ENCODE measurements at places on chromosomes 6 and 20.
A peak's percentile ranks its signal among the peaks of the same experiment; 100 is the strongest.

- peak; percentile 6 for DNase-seq
Measured at GRCh38 chr6:31402324-31403282, 792 bp upstream of the MICA start.

DNA sequence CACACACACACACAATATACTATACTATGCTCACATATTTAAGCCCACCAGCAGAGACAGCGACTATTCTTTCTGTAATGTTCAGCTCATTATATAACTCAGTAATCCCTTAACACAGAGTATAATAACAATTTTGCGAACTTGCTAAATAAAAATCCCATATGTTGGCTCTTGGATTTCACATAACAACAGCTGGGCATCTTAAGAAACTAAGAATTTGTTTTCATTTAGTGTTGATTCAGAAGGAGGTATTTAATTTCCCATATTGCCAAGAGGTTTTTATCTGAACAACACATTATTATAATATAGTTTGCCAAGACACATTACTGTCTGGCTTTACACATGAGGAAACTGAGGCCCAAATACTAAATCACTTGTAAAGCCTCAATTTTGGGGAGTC, 7.4 kb downstream of the ECT2L start:
- DNase-seq, result no peak

GRCh38 chr6:515267-515666, 123.7 kb downstream of the IRF4 start:
- DNase-seq, result no peak

DNA sequence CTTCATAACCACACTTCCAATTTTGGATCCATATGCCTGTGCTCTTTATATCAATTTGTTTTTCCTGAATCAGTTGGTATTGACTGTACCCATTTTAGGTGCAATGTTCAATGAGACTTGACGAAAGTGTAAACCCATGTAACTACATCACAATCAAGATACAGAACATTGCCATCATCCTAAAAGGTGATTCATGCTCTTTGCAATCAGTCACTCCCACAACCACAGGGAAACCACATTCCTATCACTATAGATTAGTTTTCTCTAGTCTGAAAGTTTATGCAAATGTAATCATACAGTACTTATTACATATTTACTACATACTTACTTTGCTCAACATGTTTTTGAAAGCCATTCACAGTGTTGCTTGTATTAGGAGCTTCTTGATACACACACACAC, 167.4 kb downstream of the ADGRG6 start:
- no peak for DNase-seq

GRCh38 chr6:11714116-11714797, 64.3 kb downstream of the ADTRP start:
- DNase-seq, result no peak

DNA sequence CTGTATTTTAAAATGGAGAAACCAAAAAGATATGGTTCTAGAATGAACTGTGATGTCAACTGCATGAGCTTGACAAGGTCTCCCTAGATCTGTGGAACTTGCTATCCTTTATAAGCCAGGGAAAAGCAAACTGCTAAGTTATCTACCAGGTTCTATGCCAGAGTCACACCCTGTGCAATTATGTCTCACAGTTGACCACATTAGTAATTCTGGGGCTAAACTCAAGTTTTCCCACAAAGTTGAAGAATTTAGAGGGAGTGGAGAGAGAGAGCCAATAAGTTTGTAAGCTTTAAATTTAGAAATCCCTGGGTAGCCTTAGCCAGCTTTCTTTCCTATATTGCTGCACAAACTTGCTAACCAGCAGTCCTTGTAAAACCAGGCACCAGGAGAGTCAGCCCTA, 407.0 kb upstream of the SASH1 start:
- no peak for DNase-seq

DNA sequence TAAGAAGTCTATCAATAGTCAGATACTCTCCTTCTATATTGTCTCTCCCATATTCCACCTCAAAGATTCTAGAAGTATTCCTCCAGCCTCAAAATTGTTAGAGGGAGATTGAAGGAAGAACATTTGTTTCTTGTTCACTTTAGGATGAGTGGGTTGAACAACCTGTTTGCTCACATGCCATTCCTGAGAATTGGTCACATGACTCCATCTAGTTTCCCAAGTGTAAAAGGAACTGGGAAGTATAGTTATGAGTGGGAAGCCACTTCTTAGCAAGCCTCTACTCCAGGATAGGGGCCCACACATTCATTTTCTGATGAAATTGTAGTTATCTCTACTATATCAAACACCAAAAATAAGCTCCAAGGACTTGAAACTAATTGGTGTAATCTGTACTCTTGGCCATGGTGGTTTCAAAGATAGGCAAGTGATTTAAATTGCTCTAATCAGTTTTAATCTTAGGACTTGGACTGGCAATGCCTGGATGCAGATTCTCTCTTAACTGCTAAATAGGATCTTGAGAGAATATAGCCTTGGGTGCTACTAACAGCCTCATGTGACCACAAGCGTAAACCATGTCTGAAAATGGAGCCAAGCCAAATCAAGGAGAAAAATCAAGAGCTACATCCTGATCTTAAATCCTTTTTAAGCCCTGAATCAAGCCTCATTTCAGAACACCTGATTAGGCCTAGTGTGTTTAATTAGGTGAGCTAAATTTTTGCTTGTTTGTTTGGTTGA, 758.7 kb upstream of the MAN1A1 start:
- no peak for DNase-seq

Data from fibroblast of skin of right quadriceps (primary cell).